Neural cell (in vitro differentiated cells): ENCODE measurements at places on chromosomes 5 and 9. TPM values are rescaled to one million over a fixed set of nuclear protein-coding genes. Genes with fewer than 3 reads are reported as not detected.

Gene PCDHGA6
- polyA plus RNA-seq: 0.09 TPM in 1 of 2 replicates, not detected in the other

Gene CARD6
- 0.06 TPM in 1 of 2 replicates, not detected in the other for polyA plus RNA-seq

Gene NDST1
- 15.6 and 21.9 TPM in 2 replicates for polyA plus RNA-seq

Gene FOXD4
- polyA plus RNA-seq: 2.3 and 2.5 TPM in 2 replicates

Gene IRX2
- 0.16 and 0.95 TPM in 2 replicates for polyA plus RNA-seq

Gene BNIP1
- polyA plus RNA-seq: 23.3 and 26.2 TPM in 2 replicates

Gene FAF2
- polyA plus RNA-seq: 30.8 and 33.6 TPM in 2 replicates

Gene EEIG1
- polyA plus RNA-seq: 6.7 and 18.5 TPM in 2 replicates

Gene MYMK
- polyA plus RNA-seq: not detected in 2 replicates

Gene IL5
- polyA plus RNA-seq: not detected in 2 replicates

Gene HCN1
- 0.64 and 1.4 TPM in 2 replicates for polyA plus RNA-seq

Gene OSMR
- polyA plus RNA-seq: not detected in 2 replicates

Gene NEURL1B
- 12.7 and 15.7 TPM in 2 replicates for polyA plus RNA-seq

Gene ADGRV1
- polyA plus RNA-seq: 3.3 and 3.7 TPM in 2 replicates

Gene UNC5A
- polyA plus RNA-seq: 2.7 and 3.8 TPM in 2 replicates

Gene ZDHHC11
- polyA plus RNA-seq: 11.4 and 12.6 TPM in 2 replicates

Gene OTP
- polyA plus RNA-seq: not detected in 2 replicates

Gene BTNL9
- 13.9 and 18.7 TPM in 2 replicates for polyA plus RNA-seq

Gene SERF1B
- 233 and 246 TPM in 2 replicates for polyA plus RNA-seq

Gene DDX4
- polyA plus RNA-seq: 0.43 and 0.54 TPM in 2 replicates

Gene PIP5KL1
- 3.4 and 5.2 TPM in 2 replicates for polyA plus RNA-seq

Gene SLC4A9
- polyA plus RNA-seq: not detected in 2 replicates

Gene PCDHA1
- polyA plus RNA-seq: 0.28 TPM in 1 of 2 replicates, not detected in the other

Gene DMAC1
- polyA plus RNA-seq: 27.3 and 34.9 TPM in 2 replicates

Gene SHISAL2B
- not detected in 2 replicates for polyA plus RNA-seq

Gene SPATA31D4
- polyA plus RNA-seq: not detected in 2 replicates

Gene PCDHA4
- polyA plus RNA-seq: 43.6 and 47.6 TPM in 2 replicates

Gene GCNT4
- polyA plus RNA-seq: not detected in 2 replicates
